Activated CD4-positive, alpha-beta T cell treated with anti-CD3 and anti-CD28 coated beads, Interleukin-2, amount 50 U/mL, for 4 hours (primary cell): ENCODE measurements at places on chromosomes 7 and 10.

GRCh38 chr7:156948361-156948760, 1.2 kb upstream of the NOM1 start:
- DNase-seq = no peak

- DNase-seq = no peak
These were observed 144.5 kb downstream of the PPP1R3A start for GRCh38 chr7:113774182-113774807.

- DNase-seq = no peak
These were observed 242.2 kb downstream of the RAB11FIP2 start for GRCh38 chr10:117804470-117805011.

DNA sequence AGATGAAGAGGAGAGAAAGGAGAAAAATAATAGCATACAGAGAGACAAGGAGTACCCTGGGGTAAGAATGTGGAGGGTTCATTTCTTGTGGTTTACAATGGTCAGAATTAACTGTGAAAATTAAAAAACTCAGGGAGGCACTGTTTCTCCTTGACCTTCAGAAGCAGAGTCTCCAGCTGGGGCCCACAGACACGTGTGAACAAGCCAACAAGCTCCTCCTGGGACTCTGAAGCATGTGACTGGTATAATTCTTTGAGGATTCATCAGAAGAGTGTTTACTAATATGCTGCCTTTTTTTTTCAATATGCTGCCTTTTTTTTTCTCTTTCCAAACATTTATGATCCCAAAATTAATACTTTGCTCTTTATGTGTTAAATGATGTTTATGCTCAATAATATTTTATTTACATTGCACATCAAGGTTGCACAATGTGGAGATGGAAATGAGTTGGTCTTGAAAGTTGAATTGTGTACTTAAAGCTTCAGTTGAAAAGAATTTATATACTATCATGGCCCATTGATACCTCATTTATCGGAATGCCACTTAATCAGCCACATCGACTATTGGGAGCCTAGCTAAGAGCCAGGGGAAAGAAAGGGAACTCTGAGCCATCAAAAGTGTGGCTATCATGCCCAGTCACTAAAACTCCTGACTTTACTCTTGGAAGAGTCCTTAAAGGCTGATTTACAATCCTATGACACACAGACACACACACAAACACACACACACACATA, 134.7 kb upstream of the RHOBTB1 start:
- DNase-seq = no peak

DNA sequence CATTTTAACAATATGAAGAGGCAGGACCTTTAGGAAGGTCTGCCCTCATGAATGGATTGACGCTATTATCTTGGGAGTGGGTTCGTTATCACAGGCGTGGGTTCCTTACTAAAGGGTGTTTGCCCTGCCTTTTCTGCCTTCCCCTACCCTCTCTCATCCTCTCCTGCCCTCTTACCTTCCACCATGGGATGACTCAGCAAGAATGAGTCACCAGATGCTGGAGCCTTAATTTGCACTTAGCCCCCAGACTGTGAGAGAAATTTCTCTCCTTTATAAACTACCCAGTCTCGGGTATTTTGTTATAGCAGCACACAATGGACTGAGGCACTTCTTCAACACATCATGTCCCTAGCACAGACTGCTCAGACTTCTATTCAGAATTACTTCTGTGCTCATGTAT, 31.4 kb upstream of the ZNF32 start:
- no peak for DNase-seq

- no peak for DNase-seq
These were observed 25.6 kb downstream of the TMEM196 start for GRCh38 chr7:19747740-19748339.

GRCh38 chr10:60359066-60359465, 30.6 kb downstream of the ANK3 start:
- no peak for DNase-seq

- no peak for DNase-seq
These were observed 22.7 kb upstream of the ADCYAP1R1 start for GRCh38 chr7:31029251-31030042.

GRCh38 chr10:126795318-126795717, 109.9 kb upstream of the DOCK1 start:
- DNase-seq = no peak

DNA sequence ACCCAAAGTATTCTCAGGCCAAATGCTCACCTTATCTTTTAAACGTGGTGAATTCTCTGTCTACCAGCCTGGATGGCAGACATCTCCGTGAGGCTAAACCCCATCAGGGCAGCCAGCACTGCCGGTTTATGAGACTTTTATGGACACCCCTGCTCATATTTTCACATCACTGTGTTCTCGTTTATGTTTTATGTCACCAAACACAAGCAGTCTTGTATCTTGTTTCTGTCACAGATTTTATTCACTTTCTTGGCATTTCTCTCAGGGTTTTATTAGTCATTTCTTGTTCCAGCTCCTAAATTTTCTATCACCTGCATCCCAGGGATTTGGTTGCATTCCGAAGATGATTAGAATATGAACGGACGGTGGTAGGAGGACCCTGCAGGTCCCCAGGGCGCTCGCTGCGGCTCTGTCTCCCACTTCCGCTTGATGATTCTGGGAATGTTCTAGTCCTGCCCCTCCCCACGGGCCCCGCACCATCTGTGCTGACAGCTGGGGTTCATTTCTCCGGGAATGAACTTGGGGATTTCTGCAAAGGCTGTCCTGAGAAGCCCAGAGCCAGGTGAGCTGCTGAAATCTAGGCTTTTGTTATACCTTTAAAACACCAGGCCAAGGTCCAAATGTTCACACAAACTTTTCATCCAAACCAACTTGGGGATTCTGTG, 217.6 kb downstream of the GFRA1 start:
- no peak for DNase-seq

DNA sequence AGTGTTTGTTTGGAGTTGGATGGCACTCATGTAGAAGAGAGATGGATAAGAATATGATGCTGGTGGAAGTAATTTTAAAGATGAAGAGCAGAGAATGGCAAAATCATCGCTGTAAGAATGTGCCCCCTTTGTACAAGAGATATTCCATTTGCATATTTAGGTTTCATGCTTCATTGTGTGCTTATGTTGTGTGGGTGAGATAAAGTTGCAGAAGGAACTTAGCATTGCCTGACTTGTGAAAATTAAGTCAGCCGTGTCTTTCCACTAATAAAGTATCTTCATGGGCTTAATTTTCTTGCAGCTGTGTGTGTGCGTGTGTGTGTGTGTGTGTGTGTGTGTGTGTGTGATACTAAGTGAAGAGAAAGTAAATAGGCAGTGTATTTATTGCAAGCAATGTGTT, 381.9 kb downstream of the OTUD1 start:
- DNase-seq = no peak

- no peak for DNase-seq
These were observed 64.1 kb upstream of the LRRN3 start for GRCh38 chr7:111026806-111027205.

- DNase-seq = no peak
These were observed 2.6 kb upstream of the MUC12 start for GRCh38 chr7:100966542-100967291.

DNA sequence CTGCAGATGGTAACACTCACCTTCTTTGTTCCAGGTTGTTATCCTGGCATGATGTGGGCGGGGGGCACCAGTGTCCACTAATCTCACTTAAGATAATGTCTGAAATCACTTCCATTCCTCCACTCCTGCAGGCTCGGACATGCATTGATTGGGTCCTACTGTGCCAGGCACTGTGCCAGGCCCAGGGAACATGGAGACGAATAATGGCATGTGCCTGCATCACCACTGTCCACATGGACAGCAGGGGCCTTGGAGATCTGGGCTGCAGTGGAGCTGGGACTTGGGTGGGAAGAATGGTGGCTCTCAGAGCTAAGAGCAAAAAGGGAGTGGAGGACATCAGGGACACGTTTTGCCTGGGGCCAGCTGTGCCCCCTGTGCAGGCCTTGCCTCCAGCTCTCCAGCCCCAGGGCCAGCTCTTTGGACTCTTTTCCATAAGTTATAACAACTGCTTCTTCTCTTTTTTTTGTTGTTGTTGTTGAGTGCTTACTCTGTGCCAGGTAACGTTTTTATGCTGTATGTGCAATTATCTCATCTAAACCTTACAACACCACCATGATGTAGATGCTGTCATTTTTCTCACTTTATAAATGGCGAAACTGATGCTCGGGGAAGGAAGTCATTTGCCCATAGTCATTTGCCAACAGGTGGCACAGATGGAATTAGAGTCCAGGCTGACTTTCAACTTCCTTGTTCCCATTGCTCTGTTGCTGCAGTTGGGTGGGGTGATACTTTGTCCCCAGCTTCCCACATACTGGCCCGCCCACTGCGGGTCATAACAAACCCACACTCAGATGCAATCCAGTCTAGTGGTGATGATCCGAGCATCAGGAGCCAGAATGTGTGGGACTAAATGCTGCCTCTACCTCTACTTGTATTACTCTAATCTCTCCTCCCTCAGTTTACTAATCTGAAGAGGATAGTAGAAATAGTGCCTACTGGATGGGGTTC, 19.1 kb downstream of the PLPP4 start:
- DNase-seq = no peak

DNA sequence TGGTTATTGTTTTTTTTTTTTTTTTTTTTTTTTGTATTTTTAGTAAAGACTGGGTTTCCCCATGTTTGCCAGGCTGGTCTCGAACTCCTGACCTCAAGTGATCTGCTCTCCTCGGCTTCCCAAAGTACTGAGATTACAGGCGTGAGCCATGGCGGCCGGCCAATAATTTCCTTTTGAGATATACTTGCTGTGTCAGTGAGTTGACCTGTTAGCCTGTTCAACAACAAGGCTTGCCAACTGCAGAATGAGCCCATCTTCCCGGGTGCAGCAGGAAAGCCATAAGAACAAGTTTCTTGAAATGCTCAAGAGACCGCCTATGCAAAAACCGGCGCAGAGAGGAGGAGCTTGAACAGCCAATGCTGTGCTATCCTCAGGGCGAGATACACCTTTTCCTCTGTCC, 112.5 kb downstream of the PRPF18 start:
- DNase-seq = no peak

GRCh38 chr7:107322015-107322414, 147.8 kb upstream of the GPR22 start:
- DNase-seq = no peak

- DNase-seq = no peak
These were observed 91.0 kb upstream of the FAM20C start for GRCh38 chr7:101146-102046.
